ENCODE measurements at places on chromosomes 6 and 20.

DNA sequence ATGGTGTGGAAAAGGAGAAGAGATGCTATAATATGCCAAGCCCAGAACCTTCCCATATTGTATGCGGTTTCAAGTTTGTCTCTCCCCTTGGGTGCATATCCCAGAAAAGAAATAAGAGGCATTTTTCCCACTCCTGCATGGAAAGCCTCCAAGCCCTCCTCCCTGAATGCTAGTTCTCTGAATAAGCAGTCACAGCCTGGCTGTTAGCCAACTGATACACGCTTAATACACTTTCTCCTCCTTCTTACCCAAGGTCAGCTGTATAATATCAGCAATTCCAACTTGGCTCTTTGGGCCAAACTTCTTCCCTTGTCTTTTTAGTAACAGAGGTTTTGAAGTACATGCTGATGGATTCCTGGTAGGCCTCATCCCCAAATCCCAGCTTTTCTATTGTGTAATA, 440.1 kb downstream of the EPHA7 start:
- DNase-seq, result no peak

GRCh38 chr20:57577679-57578475, 17.0 kb downstream of the PCK1 start:
- DNase-seq, result no peak

DNA sequence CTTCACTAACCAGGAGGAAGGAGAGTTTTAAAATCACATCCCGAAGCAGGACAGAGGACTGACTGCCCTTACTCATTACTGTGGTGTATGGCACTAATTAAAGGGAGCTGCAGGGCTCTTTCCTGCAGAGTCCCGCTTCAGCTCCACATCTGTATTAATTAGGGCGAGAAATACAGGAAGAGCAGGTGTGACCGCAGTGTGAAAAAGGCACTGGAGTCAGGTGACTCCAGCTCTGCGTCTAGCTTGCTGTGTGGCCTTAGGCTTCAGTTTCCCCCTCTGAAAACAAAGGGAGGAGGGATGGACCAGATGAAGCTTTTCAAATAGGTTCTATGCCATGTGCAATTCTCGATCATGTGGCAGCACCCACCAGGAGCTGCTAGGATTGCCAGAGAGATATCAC, 34.0 kb downstream of the KIAA1755 start:
- DNase-seq, result no peak

DNA sequence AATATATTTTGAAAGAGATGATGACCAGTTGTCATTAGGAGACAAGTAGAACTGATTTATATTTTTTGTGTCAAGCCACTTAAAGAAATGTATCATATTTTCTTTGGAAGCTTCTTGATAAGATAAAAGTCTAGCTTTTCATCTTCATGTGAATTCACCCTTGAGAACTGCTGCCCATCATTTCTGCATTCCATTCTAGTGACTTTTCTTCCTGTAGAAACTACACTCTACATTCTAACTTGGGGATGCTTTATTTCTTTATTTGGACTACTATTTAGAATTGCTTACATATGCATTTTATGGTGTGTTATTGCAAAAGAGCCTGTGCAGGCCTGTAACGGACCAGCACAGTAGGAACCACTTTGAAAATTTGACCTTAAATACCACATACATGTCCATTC, 335.0 kb upstream of the KCNQ5 start:
- DNase-seq, result no peak

DNA sequence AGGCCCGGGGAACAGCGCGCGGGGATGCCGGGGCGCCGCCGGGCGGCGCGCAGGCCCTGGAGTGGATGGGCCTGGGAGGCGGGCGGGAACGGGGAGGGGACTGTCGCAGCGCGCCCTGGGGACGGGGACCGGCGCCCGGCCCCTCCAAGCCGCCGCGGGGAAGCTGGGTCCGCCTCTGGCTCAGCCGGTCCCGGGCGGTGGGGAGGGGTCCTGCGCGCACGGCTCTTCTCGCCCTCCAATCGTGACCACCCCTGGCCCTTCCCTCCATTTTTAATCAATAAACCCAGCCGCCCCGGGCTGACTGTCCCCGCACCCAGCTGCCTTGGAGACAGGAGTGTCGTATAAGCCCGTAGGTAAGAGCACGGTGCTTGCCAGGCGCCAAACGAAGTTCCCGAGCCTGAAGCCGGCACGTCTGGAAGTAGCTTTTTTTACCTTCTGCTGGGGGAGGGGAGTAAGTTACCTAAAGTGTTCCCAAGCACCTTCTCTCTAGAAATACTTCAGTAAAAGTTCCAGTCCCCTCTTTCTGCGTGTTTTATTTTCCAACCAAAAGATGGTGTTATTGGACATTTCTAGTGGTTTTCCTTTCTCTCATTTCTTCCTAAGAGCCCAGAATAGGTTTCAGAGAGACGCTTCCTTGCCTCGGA, 780 bp upstream of the TAF4 start:
- peak; percentile 65 for DNase-seq

- no peak for DNase-seq
Measured at GRCh38 chr20:61972636-61973508, 92.8 kb downstream of the TAF4 start.

GRCh38 chr20:60631585-60632287, 620.3 kb upstream of the CDH4 start:
- no peak for DNase-seq

GRCh38 chr20:58655328-58656107, 4.4 kb downstream of the STX16 start:
- DNase-seq, result no peak

- DNase-seq, result peak; percentile 14
Measured at GRCh38 chr6:118280210-118280609, 267.9 kb upstream of the PLN start.

DNA sequence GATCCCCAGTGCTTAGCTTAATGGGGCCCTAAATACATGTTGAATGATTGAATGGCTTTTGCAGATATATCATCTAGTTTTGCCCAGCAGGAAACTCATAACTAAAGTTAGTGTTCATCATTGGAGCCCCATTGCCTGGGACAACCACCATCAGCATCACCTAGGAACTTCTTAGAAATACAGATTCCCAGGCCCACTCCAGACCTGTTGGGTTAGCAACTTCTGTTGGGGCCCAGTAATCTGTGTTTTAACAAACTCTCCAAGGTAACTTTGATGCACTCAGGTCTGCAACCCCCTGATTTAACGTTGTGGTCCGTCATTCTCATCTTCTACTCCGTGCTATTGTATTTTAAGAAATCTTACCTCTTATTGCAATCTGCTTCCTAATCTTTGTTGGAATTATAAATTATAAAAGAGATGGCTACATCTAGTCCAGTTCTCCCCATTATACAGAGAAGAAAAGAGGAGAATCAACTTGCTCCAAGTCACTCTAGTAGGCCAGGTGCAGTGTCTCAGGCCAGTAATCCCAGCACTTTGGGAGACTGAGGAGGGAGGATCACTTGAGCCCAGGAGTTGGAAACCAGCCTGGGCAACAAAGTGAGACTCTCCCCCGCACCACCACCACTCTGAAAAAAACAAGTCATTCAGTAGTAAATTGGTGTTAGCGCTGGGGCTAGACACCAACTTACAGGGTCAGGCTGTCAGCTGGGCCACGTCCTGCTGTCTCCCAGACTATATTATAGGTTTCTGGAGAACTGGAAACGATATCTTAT, 13.7 kb downstream of the FOXP4 start:
- DNase-seq, result no peak

GRCh38 chr20:56381501-56381900, 10.5 kb downstream of the AURKA start:
- DNase-seq, result no peak

- DNase-seq, result no peak
Measured at GRCh38 chr20:51014797-51015722, 7.8 kb downstream of the KCNG1 start.

DNA sequence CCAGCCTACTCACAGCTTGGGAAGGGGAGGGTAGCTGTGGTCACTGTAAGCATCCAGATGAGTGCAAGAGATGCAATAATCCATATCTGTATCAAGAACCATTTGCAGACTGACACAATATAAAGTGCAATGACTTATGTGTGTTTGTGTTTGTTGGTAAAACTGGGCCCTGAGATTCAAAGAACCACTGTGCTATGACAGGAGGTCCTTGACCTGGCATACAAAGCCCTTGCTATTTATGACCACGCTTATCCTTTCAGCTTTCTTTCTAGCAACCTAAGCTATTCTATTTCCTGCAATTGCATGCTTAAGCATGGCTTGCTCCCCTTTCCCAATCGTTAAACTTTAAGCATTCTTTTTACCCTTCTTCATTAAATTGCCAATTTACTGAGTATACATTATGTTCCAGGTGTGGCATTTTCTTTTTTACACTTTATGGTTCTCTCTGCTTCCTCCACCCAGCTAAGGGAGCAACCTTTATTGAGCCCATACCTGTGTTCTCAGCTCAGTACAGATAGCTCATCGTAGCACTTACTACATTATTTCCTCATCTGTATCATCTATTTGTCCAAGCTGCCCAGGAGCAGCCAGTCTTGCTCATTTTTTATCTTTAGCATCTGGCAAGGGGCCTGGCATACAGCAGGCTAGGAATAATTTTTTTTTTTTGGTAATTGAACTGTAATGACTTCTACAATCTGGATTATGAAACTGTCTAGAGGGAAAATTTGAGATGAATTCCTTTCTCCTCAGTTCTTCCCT, 3.5 kb downstream of the MCUR1 start:
- DNase-seq, result no peak

GRCh38 chr6:133969285-133969920, 16.4 kb downstream of the TBPL1 start:
- no peak for DNase-seq

- peak; percentile 69 for DNase-seq
Measured at GRCh38 chr20:64057628-64058498, 5.1 kb upstream of the TCEA2 start.

DNA sequence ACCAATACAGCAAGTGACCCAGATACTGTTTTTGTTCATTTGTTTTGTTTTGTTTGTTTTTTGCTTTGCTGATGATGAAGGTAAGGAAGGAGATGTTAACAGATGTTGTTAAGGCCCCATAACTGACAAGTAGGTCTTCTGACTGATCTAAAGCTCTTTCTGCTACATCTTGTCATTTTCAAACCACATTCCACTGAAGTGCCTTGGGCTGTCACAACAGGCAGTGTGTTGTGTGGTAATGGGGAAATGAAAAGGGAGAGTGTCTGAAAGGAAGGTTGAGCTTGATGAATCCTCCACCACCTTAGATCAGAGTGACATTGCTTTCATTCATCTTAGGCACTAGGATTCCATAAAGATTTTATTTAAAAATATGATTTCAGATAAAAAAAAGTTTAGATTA, 479.4 kb upstream of the SYNCRIP start:
- DNase-seq, result no peak

DNA sequence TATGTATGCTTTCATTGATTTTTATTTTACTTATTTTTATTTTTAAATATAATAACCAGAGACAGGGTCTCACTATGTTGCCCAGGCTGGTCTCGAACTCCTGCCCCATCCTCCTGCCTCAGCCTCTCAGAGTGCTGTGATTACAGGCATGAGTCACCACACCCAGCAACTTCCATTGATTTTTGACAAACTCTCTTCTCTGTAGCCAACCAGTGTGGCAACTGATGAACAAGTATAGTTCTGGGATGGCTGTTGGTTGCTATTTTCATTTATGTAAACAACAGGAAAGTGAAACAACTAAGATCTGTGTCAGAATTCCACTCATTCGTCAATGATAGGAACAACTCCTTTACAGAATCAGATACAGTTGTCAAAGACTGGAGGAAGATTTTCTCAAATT, 356.7 kb upstream of the JARID2 start:
- no peak for DNase-seq

GRCh38 chr6:37122861-37123260, 47.1 kb upstream of the PIM1 start:
- no peak for DNase-seq

DNA sequence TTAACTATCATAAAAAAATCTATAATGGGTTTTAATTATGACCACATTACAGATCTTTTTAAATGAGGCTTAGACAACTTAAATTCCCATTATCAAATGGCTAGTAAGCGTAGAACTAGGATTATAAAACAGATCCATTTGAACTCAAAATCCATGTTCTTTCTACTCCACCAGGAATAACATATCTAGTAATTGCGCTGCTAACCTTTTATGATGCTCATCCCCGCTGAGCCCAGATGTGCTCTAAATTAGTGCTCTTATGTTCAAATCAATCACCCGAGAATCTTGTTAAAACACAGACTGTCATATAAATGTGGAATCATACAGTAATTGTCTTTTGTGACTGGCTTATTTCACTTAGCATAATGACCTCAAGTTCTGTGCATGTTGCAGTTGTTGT, 903.1 kb downstream of the PHF3 start:
- DNase-seq, result no peak

GRCh38 chr20:926670-927069, 10.5 kb upstream of the ANGPT4 start:
- no peak for DNase-seq

DNA sequence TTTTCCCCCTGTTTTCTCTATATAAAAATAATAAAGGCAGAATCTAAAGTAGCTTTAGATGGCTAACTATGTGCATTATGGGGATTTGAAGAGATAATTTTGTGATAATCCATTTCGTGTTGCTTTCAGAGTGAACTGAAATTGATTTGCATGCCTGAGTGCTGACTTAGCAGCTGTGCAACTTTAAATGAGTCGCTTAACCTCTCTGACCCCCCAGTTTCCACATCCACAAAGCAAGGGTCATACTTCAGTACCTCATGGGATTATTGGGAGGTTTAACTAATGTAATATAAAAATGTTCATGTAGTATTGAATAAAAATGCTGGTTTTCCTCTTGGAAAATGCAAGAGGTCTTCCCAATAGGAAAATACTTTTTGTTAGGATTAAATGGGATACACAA, 63.8 kb upstream of the FABP7 start:
- no peak for DNase-seq
